ENCODE measurements at places on chromosomes 2 and 18.

GRCh38 chr18:8942909-8943545, 159.5 kb upstream of the NDUFV2 start:
- no peak for DNase-seq

GRCh38 chr2:146576339-146577111, 1268.3 kb upstream of the ACVR2A start:
- no peak for DNase-seq

- DNase-seq = no peak
Measured at GRCh38 chr2:1968988-1969700, 224.8 kb upstream of the PXDN start.

- DNase-seq = no peak
Measured at GRCh38 chr2:78870343-78870967, 155.0 kb upstream of the REG3G start.

DNA sequence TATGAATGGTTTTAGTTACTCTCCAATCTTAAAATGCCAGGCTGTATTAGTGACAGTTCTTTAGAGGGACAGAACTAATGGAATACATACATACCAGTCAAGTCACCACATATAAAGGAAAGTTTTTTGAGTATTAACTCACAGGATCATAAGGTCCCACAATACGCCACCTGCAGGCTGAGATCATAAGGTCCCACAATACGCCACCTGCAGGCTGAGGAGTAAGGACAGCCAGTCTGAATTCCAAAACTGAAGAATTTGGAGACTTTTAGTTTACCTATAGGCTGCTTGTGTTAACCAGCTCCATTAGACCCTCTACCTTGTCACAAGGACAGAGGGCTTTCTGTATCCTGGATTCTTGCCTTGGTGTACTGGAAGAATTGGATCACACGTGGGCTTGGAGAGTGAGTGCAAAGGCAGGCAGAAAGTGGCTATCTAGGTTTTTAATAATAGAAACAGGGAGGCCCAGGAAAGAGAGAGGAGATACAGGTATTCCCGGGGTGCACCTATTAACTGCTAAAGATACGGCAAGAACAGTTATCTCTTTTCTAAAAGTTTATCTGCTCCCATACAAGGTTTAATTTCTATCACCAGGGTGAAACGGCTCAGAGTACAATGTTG, 234.9 kb upstream of the CYRIA start:
- peak; percentile 21 for DNase-seq

GRCh38 chr2:14779252-14779651, 146.7 kb downstream of the LRATD1 start:
- DNase-seq = no peak

DNA sequence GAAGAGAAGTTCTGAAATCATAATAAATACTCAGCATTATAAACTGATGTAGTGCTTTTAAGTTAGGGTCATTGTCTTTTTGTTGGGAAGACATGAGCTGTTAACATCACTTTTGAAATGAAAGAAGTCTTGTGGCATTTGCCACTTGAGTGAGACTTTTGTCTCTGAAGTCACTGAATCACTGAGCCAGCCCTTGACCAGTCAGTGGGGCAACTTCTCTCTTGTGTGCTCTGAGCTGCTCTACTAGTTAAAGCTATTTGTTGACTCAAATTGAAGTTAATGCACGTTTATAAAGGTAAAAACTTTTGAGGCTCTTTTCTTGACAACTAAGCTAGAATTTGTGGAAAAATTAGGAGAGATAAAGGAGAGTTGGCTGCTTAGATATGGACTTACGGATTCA, 6.7 kb downstream of the WDR43 start:
- DNase-seq = no peak

DNA sequence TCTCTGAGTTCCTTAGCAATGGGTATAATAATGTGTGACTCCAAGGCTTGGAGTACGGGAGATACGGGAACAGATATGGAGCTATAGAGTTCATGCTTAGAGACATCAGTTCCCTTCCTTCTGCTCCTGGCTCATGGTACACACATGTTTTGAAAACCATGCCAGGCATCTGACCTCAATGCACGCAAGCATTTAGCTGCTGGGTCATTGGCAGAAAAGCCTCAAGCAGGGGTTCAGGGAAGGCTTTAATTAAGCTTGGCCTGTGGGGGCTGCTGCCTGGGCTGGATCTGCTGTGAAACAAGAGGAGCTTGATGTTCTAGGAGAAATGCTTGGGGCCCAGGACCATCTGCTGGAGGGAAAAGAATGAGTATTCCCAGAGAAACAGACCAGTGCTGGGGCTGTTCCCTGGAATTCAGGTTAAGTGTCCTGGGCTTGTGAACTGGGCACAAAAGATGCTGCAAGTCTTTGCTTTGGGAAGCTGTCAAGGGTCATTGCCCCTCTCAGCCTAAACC, 3.2 kb downstream of the ALLC start:
- DNase-seq = no peak

GRCh38 chr2:66789741-66790140, 354.8 kb downstream of the MEIS1 start:
- no peak for DNase-seq

DNA sequence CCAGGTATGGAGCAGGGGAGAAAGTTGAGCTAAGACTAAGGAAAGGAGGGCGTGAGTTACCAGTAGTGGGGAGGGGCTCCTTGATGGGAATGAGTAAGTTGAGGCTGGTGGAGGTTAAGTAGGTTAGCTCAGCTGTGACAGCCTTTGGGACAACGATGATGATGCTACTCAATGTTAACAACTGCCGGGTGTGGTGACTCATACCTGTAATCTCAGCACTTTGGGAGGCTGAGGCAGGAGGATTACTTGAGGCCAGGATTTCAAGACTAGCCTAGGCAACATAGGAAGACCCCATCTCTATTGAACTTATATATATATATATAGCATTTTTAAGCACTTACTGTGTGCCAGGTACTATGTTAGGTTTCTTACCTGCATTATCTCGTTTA, 48.4 kb downstream of the HK2 start:
- no peak for DNase-seq

DNA sequence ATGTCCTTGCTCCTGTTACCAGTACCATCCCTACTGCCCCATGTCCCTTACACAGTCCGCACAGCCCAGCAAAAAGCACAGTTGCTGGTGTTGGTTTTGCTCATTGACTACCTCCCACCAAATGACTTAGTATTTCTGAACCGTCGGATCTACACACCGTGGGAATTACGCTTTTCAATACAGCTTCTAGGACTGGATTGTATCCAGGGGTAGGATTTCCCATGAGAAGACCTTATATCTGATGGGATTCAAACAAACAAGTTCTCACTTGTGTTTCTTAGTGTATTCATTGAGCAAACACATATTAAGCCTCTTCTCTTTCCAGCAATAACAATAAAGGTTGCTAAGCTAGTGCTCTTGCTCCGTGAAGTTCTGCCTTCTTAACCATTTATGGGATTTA, 25.8 kb downstream of the TRAPPC12 start:
- no peak for DNase-seq

- peak; percentile 4 for DNase-seq
Measured at GRCh38 chr2:111194835-111195621, 74.3 kb downstream of the BCL2L11 start.

GRCh38 chr2:128366713-128367511, 48.2 kb upstream of the HS6ST1 start:
- DNase-seq = no peak

DNA sequence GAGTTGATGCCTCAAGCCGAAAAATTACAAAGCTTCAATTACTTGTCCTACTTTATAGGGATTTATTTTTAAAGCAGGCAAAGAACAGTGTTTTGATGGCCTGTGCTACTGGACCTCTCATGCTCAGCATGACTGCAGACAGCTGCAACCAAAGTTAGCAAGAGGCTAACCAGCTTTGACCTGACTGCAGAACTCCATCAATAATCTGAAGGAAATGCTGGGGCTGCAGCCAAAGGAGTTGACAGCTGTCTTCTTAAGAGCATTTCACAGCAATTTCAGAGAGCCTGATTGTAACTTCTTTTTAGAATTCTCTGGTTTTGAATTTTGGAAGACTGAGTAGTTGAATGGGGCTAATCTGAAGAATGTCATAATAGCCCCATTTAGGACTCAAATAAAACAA, 46.5 kb upstream of the SESTD1 start:
- no peak for DNase-seq

GRCh38 chr2:54457323-54458023, 1.3 kb downstream of the SPTBN1 start:
- peak; percentile 29 for DNase-seq

DNA sequence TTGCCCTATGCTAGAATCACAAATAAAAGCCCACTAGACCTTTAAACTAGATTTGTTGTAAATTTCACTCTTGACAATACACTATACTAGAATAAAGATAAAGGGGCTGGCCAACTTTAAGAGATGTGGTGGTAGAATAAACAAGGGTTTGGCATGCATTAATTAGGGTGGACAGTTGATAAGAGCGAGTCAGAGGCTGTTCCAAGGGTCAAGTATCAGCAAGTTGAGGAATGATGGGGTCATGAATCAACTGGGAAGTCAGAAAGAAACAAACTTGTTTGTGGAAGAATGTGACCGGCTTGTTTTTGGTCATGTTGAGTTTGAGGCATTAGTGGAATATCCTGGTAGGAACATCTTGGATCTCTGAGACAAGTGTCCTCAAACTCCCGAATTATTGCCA, 398.3 kb upstream of the TNP1 start:
- DNase-seq = no peak
